Activated T-cell treated with anti-CD3 and anti-CD28 coated beads, Interleukin-2, amount 50 U/mL, for 48 hours (primary cell): ENCODE measurements at places on chromosomes 7 and 10.

DNA sequence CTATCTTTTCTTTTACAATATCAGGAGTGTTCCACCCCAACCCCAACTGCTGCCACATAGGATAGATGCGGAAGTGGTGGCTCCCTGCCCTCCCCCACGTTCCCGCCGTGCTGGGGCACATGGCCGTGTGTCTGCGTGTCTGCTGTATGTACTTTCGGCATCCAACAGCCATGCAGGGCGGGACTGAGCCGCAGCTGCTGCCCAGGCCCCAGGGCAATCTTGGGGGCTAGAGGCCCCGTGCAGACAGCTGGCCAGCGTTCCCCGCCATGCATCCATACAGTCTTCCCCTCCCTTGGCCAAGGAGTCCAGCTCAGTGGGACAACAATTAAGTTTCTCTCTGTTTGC, 162.7 kb downstream of the DGKB start:
- no peak for DNase-seq

DNA sequence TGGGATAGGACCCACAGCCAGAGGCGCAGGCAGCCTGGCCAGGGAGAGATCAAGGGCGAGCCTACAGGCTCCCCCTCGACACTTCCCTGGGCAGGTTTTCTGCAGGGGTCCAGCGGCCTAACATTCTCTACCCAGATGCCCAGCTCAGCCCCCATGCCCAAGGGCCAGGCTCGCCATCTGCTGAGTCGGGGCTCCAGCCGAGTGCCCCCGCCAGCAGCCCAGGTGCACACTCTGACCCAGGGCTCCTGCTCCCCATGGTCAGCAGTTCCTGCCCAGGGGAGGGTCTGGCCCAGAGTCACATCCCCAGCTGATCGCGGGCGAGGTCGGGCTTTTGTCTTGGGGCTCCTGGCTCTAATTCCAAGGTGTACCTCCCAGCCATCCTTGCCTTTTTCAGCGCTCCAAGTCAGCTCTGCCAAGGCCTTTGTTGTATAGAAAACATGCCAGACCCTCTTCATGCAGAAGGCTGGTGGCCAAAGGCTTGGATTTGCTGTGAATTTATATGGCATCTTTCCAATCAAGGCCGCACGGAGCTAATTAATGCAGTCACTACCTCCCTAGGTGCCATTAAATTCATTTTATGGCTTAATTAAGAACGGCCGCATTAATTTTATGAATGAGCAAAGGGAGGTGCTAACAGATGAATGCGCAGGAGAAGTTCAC, 120.6 kb downstream of the LRRC18 start:
- no peak for DNase-seq

- DNase-seq = no peak
Observed at GRCh38 chr10:29663718-29664117, 28.9 kb upstream of the SVIL start.

DNA sequence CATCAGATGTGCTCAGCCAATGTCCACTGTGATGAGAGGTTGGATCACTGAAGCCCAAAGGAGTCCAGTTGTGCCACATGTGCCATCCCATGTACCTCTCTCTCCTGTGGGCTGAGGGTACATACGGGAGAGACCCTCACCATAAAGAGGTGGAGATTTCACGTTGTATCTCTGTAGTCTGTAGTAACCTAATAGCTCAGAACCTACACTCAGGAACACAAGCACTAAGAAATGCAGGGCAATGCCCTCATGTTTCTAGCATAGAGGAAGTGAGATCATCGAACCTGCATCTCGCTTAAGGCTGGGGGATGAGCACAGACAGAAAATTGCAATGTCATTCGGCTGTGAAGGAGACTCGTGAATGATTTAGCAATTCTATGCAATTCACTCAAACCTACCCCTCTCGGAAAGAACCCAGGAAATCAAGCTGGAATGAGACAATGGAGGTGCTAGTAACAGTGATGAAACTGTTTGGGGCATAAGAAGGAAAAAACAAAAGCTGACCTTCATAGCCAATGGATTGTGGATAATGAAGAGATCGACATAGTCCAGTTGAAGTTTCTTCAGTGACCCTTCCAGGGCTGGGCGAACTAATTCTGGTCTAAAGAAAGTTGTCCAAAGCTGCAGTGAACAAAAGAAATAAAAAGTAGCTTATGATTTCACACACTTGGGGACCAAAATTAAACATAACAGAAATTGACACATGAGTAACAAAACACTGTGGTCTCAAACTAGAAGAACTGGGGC, 80.3 kb upstream of the UCN3 start:
- no peak for DNase-seq

- DNase-seq = no peak
Observed at GRCh38 chr7:106629516-106629915, 31.4 kb downstream of the CCDC71L start.

DNA sequence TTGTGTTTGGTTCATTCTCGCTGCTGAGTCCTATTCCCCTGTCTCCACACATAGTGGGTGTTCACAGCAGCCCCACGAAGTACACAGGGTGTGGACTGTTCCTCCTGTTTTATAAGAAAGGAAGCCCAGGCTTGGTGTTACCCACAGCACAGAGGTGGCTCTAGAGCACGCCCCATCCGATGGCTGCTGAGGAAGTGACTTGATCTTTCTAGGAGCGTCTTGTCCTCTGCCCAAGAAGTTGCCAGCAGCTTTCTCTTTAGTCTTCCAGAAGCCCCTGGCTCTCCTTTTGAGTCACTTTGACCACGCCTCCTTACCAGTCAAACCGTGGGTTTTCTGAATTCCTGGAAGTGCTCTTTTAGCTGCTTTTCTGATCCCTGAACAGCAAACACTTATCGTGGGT, 94.0 kb downstream of the GRK5 start:
- peak; percentile 80 for DNase-seq

- no peak for DNase-seq
Observed at GRCh38 chr7:4787541-4787940, 12.1 kb downstream of the AP5Z1 start.

- DNase-seq = no peak
Observed at GRCh38 chr7:68576366-68576765, 1021.9 kb upstream of the AUTS2 start.

GRCh38 chr7:924541-925231, 29.8 kb downstream of the ADAP1 start:
- DNase-seq = peak; percentile 87

- DNase-seq = no peak
Observed at GRCh38 chr10:46317889-46318288, 31.1 kb downstream of the ANTXRL start.

- DNase-seq = no peak
Observed at GRCh38 chr7:158133515-158134271, 453.9 kb downstream of the PTPRN2 start.

- peak; percentile 82 for DNase-seq
Observed at GRCh38 chr7:30478349-30479201, at the start of gene NOD1. TSS of gene NOD1 (minus strand) at chr7:30478784. CDS start at chr7:30456921, 21,863 bp downstream.

GRCh38 chr10:73763343-73763742, 18.5 kb upstream of the CHCHD1 start:
- no peak for DNase-seq

- DNase-seq = no peak
Observed at GRCh38 chr7:35415411-35415822, 161.5 kb upstream of the TBX20 start.

DNA sequence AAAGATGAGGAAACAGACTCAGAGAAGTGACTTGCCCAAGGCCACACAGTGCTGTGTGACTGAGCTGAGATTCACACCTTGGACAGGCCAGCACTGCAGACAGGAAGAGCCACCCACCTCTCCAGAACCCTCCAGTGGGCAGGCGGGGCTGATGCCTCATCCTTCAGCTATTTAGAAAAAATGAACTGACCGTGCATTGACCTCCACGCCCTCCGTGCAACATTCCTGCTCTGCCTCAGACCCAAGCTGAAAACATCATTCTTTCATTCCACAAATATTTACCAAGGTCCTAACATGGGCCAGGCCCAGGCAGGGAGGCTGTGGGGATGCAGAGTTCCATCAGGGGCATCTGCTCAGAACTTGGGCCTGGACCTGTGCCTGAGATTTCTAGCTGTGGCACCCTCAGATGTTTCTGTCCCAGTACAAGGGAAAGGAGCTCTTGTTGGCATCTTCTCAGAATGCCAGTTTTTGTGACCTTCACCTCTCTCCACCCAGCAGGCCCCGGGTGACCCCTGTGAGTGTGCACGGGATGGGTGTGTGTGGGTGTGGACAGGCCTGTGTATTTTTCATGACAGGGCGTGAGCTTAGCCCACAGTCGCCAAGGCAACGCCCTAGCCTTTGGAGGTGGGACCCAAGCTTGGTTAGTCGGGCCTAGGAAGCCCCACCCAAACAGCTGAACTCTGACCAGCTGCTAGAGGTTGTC, 6.5 kb downstream of the VSIR start:
- DNase-seq = peak; percentile 52

GRCh38 chr7:132573251-132573955, 2.9 kb downstream of the PLXNA4 start:
- DNase-seq = no peak

- DNase-seq = no peak
Observed at GRCh38 chr7:138154661-138155060, 78.4 kb downstream of the AKR1D1 start.

DNA sequence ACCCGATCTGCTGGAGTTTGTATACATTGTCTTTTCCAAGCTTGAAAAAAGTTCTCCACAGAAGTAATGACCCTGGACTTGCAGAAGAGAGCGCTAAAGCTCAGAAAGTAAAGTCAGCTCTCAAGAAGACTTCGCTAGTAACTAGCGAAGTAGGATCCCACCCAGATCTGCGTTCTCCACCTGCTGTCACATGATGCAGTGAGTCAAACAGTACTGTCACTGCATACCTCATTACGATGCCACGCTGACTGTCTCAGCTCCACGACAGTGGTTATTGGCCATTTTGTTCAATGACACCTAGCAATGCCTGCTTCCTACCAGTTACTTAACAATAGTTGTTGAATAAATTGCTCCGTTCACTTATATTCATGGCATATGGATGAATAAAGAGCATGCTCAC, 29.7 kb upstream of the SEC61G start:
- peak; percentile 26 for DNase-seq

DNA sequence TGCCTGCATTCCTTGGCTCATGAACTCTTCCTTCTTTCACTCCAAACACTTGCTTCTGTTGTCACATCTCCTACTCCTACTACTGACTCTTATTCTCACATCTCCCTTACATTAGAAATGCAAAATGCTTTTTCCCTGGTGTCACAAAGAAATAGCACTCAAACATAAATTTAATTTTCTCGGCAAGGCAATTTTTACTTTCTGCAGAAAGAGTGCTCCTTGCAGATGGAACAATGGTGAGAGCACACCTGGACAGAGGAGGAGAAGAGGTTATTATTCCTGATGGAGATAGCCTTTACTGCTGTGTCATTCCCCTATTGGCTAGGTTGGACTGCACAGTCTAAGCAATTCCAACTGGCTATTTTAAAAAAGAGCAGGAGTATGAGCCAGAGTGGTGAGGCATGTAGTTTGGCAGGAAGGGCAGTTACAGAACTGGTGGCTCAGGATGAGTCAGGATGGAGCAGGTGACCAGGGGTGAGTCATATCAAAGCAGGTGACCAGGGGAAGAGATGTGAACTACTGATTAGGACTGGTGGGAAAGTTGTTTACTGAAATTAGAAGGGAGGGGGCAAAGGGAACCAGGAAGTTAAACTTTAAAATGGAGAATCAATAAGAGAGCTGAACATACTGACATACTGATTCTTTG, 52.9 kb downstream of the CYP2C9 start:
- no peak for DNase-seq

GRCh38 chr7:24971333-24972165, 8.4 kb downstream of the OSBPL3 start:
- DNase-seq = no peak

GRCh38 chr7:114405427-114405826, 9.2 kb upstream of the FOXP2 start:
- DNase-seq = no peak
